ENCODE measurements at places on chromosomes 2 and 18.
A peak's percentile ranks its signal among the peaks of the same experiment; 100 is the strongest.

- DNase-seq = no peak
These were observed 160.1 kb upstream of the MAPRE2 start for GRCh38 chr18:34880882-34881834.

GRCh38 chr2:149421791-149422190 is 91.4 kb downstream of the LYPD6 start:
- DNase-seq = no peak

DNA sequence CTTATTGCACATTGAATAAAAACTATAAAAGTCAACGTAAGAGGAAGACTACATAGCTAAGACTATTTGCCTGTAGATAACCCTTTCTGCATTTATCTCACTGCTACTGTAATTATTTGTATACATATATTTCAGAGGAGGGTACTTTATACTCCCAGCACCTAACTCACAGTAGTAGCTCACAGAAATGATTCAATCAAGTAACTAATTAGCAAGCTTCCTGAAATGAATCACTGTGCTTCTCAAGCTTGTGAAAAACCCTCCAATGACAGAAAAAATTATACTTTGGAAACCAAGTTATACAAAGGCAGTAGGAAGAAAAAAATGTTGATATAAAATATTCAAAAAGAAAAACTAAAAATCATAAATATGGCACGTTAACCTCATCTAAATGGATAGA is 124.9 kb downstream of the NBAS start:
- no peak for DNase-seq

- DNase-seq = no peak
These were observed 2.3 kb downstream of the ACTR3 start for GRCh38 chr2:113892004-113892710.

GRCh38 chr18:71242981-71243380 is 954.1 kb downstream of the SOCS6 start:
- no peak for DNase-seq

DNA sequence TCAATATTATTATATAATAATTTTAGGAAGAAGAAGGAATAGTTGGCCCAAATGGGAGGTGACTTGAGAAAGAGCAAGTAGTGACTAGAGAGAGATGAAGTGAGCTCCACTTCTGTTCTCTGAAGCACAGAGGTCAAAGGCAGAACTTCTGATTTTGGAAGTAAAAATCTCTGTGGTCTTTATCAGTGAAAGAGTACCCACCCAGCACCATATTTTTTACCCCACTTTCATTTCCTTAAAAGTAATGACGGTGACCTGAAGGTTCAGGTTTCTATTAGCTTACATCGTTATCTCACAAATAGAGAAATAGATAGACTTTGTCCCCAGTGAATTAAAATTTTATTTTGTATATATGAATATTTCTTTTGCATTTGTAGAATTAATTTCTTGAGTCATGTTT is 95.3 kb downstream of the CDH7 start:
- DNase-seq = no peak

DNA sequence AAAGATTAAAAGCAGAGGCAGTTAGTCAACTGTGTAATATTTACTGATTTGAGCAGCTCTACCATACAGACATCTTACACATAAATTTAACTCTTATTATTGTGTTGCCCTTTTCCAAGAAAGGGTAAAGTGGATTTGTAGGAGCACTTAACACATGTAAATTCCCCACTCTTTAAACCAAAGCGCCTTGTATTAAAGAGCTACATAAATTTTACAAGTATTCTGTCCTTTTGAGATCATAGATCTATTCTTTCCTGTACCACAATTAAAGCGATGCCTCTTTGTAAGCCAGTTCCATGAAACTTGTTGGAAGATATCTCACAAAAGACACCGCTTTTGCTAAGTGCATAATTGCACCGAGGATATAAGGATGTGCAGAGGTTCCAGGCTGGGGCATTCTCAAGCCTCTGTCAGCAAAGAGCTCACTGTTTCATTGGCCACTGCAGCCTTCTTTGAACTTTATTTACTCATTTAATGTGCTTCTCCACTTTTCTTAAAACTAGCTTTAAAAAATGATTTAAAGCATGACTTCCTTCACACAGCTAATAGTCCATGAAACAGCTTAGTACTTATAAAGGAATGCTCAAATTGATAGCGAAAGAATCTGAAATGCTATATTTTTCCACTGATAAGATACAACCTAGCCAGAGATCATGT is 520.0 kb upstream of the TCF4 start:
- DNase-seq = no peak

GRCh38 chr2:239300871-239301735 is 99.7 kb downstream of the HDAC4 start:
- no peak for DNase-seq

- DNase-seq = no peak
These were observed 4.8 kb upstream of the ZNF532 start for GRCh38 chr18:58859907-58860306.

DNA sequence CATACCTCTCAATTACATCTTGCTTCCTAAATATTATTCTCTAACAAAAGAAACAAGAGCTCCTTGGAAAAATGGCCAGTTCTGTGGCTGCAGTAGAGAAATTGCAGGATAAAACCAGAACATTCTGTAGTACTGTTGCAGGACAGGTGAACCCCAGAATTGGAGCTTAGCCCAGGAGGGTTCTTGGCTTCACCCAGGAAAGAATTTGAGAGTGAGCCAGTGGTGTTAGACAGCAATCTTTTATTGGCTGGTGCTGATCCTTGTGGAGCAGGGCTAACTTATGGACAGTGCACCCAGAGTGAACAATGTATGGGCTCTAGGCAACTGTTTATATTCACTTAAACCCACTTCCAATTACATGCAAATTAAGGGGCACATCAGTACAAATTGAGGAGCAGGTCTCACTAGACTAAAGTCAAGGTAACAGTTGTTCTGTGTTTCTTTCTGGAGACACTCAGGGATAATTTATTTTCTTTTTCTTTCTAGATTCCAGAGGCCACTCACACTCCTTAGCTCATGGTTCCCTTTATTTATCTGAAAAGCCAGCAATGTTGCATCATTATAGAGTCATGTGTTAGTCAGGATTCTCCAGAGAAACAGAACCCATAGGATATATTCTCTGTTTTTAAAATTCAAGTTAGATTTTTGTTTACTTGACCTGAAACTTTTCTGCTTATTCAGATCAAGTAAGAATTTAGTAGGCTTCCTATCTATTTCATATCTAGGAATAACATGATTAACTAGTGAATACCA is 348.1 kb downstream of the CCDC85A start:
- DNase-seq = no peak

- peak; percentile 50 for DNase-seq
These were observed 12.1 kb upstream of the ARHGEF4 start for GRCh38 chr2:130824492-130825061.

GRCh38 chr2:233059797-233060500 is at the start of gene INPP5D:
Gene INPP5D (plus strand): TSS chr2:233060342. CDS start chr2:233060479, 137 bp downstream.
- DNase-seq = no peak

DNA sequence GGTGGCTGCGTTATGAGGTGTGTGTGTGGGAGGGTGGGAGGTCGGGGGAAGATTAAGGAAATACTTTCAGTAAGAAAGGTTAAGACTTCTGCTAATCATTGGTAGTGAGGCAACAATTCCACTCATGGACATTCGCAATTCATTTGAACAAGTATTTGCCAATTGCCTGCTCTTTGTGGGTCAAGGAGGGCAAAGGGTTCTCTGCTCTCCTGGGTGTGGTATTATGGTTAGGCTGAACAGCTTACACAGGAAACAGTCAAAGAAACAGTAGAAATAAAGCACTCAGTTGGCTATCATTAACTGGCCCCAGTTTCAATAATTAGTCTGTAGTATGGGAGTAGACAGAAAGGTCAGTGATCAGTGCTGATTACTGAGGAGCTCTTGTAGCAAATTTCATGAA is 357.0 kb upstream of the FANCL start:
- DNase-seq = no peak

- DNase-seq = no peak
These were observed 84.7 kb downstream of the EHD3 start for GRCh38 chr2:31318361-31319336.

DNA sequence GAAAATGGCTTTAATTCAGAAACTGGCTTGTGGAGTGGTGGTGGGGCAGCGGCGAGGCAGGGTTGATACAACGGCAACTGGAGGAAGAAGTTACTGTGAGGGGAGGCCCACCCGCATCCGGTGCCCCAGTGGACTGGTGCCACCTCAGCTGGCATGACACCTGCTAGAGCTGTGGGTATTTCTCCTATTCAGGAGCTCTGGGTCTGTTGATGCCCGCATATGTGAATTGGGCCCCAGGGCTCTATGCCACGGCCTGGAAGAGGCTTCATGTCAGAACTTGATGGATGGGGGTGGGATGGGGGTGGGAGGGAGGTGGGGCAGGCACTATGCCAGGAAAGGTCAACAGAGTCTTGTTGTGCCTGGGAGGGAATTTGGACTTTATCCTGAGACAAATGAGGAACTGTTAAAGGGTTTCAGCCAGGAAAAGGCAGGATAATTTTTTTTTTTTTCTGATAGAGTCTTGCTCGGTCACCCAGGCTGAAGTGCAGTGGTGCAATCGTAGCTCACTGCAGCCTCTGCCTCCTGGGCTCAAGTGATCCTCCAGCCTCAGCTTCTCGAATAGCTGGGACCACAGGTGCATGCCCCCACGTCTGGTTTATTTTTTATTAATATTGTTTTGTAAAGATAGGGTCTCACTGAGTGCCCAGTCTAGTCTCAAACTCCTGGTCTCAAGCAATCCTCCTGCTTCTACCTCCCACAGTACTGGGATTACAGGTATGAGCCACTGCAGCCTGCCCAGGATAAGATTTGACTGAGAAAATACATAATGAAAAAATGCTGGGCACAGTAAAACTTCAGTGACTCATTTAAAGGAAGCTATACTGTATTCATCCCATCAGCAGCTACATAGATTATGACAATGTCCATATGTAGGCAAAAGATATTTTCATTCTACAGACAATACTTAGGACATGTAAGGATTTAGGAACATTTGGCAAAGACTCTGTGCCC is 52.6 kb downstream of the SH2D6 start:
- no peak for DNase-seq

DNA sequence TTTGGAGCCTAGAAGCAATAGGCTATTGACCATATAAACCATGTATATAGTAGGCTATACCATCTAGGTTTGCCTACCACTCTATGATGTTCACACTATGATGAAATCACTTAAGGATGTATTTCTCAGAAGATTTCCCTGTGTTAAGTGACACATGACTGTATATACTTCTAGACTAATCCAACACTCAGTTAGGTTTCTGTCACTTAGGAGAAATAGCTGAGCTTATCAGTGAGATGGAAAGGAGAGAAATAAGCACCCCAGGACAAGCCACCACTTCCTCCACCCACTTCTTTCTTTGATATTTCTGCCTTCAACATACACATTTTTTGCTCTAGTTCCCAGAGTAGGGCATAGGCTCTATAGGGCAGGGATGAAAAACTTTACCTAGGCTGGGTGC is 7.8 kb downstream of the PECR start:
- no peak for DNase-seq

DNA sequence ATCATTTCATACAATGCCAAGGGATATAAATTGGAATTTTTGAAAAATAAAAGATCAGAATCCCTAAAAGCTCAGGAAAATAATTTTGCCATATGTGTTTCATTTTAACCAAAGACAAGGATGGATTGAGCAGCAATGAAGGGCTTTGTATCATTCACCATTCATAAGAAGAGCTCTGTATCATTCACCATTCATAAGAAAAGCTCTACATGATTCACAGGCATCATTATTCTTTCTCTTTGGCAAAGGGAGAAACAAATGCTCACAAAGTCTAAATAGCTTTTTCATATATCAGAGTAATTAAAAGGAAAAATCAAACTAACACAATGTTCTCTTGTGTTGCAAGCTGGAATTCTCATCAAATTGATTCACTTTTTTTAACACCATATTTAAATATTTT is 169.1 kb upstream of the MC4R start:
- no peak for DNase-seq

DNA sequence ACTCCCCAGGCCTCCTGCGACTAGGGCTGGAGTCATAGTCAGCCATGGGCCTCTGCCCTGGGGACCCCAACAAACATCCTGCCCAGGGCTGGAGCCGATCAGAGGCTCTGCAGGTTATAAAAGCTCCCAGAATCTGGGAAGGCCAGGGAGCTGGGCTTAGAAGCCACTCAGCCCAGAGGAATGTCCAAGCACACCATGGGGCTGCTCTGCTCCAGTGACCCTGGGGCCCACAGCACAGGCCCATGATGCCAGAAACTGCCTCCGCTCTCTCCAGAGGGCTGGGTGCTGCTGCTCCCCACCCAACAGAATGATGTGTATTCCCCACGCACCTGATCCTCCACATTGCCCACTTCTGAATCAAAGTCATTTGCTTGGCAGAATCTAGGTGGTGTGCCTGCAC is 88.5 kb downstream of the ARMC9 start:
- no peak for DNase-seq

- DNase-seq = no peak
These were observed 109.5 kb downstream of the INHBB start for GRCh38 chr2:120455390-120455789.

DNA sequence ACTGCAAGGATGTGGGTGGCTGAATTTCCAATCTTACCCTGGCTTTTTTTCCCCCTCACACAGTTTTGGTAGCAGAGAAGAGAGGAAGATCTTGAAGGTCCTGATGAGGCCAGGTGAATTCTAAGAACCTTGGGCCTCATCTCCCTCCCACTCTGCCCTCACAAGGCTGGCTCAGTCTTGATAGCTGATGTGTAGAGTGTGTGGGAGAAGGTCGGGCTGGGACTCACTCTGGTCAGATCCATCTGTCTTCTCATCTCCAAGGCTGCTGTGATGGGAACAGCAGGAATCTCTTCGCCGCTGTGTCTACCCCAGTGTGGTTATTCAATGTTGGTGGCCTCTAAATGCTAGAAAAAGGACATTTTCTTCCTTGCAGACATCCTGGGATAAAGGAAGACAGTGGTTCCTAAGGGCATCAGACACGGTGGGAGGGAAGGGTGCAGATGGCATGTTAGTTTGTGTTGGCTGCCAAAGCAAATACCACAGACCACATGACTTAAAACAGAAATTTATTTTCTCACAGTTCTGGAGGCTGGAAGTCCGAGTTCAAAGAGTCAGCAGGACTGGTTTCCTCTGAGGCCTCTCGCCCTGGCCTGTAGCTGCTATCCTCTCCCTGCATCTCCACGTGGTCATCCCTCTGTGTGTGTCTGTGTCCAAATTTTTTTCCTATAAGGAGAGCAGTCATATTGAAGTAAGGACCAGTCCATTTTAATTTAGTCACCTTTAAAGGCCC is 37.6 kb upstream of the MGAT4A start:
- no peak for DNase-seq

GRCh38 chr2:201642086-201642578 is 1.2 kb downstream of the TMEM237 start:
- no peak for DNase-seq

GRCh38 chr2:237171396-237171795 is 85.7 kb downstream of the COPS8 start:
- no peak for DNase-seq

DNA sequence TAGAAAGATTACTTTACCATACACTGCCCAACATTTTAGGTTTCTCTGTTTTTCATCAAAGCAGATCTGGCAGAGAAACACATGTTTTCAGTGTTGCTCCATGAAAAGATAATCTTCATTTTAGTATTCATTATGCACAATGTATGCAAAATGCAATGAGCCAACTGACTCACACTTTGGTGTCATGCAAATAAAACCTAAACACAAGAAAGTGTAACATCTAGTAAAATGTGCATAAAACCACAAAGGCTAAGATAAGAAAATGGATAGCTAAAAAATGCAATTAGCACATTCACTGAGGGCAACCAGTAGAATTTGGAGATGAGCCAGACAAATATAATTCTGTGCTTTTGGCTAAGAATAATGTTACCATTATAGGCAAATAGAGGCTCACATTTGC is 203.5 kb upstream of the UBE2E3 start:
- no peak for DNase-seq

All from retina (tissue), 1 donor.